ENCODE measurements at places on chromosomes 13 and 19.

- DNase-seq: no peak
These were observed 17.4 kb downstream of the CPB2 start for GRCh38 chr13:46087481-46087880.

DNA sequence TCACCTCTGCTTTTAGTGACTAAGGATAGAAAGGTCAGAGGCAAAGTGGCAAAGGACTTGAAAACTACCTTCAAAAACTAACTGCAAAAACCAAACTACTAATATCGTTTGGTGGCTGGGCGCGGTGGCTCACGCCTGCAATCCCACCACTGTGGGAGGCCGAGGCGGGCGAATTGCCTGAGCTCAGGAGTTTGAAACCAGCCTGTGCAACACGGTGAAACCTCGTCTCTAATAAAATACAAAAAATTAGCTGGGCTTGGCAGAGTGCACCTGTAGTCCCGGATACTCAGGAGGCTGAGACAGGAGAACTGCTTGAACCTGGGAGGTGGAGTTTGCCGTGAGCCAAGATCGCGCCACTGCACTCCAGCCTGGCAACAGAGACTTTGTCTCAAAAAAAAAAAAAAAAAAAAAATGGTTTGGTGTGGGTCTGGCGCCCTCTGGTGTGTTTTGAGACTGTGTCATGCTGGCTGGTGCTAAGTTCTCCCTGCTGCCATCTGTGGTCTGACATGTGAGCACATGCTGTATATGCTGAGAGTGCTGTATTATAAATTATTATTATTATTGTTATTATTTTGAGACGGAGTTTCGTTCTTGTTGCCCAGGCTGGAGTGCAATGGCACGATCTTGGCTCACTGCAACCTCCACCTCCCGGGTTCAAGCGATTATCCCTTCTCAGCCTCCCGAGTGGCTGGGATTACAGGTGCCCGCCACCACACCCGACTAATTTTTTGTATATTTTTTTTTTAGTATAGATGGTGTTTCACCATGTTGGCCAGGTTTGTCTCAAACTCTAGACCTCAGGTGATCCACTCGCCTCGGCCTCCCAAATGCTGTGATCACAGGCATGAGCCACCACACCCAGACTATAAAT, 36.0 kb upstream of the RNF17 start:
- DNase-seq: no peak

DNA sequence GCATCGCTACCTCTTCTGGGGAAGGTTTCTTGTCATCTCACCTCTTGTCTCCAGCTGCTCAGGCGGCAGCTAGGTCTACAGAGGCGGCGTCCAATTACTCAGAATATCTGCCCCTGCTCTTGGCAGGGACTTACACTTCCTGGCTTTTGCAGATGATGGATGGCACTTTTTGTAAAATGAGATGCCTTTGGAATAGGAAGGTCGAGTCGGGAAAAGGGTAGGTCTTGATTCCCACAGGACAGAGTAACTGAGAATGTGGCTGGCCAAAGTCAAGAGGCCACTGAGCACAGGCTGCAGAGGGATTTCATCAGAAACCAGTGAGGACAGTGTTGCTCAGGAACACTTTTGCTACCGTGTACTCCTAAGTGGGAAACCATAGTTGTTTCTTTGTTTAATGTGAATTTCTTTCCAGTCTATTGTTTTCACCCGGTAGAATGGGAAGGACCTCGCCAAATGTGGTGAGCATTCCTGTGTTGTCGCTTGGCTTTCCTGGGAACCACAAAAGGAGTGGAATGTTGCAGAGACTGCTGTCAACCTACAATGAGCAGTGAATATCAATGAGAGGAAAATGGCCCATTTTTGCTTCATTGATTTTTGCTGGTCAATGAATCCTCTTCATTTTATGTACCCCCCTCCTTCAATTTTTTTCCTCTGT, 383.7 kb downstream of the HS6ST3 start:
- no peak for DNase-seq

GRCh38 chr19:757811-758668, 7.1 kb downstream of the MISP start:
- DNase-seq: no peak

- DNase-seq: no peak
These were observed 152.5 kb downstream of the KCTD12 start for GRCh38 chr13:76733671-76734070.

DNA sequence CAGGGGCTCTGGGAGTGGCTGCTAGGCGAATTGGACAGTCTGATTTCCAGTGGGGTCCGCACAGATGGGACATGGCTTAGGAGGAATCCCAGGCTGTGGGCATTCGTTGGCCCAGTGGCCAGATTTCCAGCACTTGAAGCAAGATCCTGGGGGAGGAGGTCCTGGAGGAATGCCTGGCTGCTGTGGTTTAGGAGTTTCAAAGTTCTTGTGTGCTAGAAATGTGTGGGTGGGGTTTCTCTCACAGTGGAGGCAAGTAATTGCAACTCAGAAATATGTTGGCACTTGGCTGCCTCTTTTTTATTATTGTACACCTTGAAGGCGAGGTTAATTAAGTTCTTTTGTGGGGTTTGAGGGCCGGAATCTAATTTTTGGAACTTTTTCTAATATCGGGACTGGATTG, 17.1 kb downstream of the IGFL3 start:
- DNase-seq: no peak

GRCh38 chr13:51769455-51770127, 34.4 kb downstream of the DHRS12 start:
- DNase-seq: peak; percentile 82

- no peak for DNase-seq
These were observed 1111.5 kb upstream of the ATXN8OS start for GRCh38 chr13:68995972-68996667.

DNA sequence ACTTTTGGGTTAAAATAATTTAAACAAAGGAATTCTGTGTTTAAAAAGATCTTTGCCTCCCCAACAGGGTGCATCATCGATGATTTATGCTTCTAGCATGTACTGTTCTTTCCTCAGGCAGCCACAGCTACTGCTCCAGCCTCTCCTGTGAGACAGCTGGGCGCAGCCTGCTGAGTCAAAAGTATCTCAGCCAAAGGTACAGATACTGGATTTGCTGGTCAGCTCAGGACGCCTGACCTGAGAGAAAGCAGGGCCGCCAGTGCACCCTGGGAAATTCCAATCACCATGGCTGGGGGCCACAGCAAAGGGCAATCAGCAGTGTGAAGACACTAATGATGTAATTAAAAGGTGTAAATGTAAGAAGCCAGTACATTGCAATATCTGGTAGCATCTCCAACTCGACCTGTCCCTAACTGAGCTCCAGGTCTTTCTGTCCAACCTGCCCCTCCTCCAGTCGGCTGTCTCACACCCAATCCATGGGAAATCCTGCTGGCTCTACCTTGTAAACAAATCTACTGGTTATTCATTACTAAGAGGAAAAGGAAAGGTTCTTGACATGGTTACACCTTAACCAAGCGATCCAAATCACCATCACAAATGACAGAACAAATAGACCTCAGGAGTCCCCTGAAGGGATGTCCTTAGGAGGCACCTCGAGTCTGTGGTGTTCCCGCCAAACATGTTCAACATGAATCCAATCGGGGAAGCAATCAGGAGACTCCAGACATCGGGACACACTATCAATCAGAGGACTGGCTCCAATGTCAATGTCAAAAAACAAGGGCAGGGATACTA, 7.3 kb downstream of the OPA3 start:
- DNase-seq: no peak

GRCh38 chr13:99433543-99434075, 67.7 kb upstream of the TM9SF2 start:
- no peak for DNase-seq

DNA sequence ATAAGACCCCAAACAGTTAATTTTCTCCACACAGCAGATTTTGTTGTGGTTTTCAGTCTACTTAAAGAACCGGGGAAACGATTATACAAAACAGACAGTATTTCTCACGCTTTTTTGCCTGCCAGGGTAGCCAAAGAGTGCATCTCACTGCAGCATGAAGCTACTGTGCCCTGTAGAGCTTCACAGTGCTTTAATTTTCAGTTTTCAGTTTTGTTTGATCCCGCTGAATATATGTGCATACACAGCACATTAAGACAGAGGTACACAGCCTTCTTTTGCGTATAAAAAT, 215.0 kb downstream of the TEX29 start:
- no peak for DNase-seq

DNA sequence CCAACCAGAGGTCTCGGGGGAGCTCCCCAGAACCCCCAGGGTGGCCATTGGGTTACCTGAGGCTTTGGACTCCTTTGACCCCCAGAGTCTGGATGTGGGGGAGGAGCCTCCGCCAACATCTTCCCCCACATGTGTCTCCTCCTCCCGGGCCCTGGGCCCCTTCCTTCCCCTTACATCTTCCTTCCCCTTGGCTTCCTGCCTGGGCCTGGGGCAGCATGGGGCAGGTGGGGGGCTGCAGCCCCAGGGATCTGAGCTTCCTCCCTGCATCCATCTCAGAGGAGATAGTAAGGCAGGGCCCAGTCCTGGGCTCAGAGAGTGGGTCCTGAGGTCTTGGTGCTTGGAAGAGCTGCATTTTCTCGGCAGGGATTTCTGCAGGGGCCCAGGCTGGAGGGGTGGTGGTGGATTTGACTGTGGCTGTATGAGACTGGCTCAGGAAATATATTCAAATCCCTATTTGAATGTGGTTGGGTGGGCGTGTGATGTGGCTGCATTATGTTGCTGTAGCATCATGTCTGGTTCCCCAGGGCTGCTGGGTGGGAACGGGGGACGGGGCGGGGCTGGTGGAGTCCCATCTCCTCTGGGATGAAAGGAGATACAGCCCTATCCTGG, 919 bp downstream of the VAV1 start:
- no peak for DNase-seq

DNA sequence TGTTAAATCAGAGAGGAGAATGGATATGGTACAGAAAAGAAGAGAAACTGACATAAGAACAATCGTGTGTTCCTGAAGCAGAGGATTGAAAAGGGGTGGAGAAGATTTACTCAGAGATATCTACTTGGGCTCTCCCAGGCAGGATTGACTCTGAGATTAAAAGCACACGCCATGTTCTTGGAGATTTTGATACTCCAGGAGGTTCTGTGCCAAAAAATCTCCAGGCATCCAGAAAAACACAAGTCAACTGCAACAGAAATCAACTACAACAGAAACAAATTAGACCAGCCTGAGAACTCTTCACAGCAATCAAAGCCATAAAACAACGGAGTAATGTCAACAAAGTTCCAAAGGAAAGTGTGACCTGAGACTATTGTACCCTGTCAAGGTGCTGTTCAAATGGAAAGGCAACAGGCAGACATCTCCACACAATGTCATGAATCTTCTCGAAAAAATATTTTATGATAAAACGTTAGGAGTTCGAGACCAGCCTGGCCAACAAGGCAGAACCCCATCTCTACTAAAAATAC, 104.2 kb downstream of the UBL3 start:
- no peak for DNase-seq

- no peak for DNase-seq
These were observed 303.5 kb downstream of the TBC1D4 start for GRCh38 chr13:75178436-75178835.

DNA sequence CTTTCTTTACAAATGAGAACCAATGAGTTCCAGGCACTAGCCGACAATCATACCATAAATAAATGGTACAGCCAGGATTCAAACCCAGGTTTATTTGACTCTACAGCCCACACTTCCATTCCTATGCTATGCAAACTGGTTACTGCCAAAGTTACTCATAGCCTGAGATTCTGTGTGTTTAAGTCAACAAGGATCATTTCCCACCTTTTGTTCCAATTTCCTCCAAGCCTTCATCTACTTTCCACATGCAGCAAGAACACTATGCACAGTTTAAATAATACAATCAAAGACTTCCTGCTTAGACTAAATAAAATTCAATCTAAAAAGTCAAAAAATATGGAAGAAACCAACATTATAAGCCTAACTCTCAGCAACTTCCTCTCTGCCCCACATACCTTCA, 59.2 kb upstream of the KLF12 start:
- DNase-seq: no peak

GRCh38 chr13:90706631-90707030, 640.9 kb upstream of the MIR17HG start:
- DNase-seq: no peak

- DNase-seq: no peak
These were observed 309.4 kb upstream of the KLF12 start for GRCh38 chr13:74443631-74444030.

- no peak for DNase-seq
These were observed 1.6 kb downstream of the ELAVL3 start for GRCh38 chr19:11479090-11479897.

DNA sequence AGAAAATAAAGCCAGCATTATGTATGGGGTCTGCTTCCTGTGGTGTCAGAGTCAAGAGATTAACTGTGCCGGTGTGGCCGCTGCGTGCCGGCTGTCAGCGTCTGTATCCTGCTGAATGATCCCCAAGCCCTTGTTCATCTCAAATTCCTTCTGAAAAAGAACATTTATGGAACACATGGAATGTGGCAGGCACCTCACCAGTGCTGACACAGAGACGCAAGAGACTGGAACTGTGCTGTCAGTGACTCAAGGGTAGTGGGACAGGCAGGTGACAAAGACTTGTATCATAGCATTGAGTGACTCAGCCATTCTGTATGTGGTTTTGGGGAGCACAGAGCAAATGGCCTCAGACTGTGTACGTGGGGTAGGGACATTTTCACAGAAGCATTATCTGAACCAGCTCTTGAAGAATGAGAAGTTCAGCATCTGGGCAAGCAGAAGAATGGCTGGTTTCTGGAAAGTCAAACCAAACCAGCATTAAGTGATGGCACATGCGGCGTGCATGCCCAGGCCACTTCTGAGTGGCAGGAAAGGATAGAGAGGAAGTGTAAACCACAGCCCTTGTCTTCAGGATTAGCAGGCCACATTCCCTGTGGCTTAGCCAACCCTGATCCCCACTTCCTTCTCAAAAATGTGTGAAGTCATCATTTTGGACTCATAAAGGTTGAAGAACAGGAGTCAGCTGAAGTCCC, 54.0 kb upstream of the IRS2 start:
- DNase-seq: no peak

DNA sequence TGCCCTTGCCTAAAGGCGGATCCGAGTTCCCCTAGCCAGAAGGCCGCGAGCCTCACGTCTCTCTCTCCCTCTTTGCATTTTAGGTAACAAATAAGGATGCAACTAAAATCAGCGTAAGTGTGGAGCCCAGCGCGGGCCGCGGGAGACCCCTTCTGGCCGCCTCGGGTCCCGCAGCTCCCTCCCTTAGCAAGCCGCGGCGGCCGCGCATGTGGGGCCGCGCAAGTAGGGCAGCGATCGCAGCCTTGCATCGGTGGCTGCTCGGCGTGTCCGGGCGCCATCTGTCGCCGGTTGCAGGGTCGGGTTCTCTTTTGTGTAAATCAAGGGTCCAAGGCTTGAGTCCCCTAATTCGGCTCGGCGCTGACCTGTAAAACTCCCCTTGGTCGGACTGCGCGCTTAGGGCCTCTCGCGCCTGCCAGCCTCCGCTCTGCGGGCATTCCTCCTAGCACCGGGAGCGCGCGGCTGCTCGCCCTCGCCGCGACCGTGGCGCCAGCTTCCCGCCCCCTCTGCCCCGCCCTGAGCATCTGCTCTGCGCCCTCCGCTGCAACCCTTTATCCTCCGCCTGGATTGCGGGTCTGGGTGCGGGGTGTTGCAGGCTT, 2.7 kb downstream of the VSTM2B start:
- no peak for DNase-seq

GRCh38 chr19:48637948-48638830, 1.0 kb upstream of the DBP start:
- DNase-seq: peak; percentile 92

Data from suprapubic skin (tissue), 4 donors.